ENCODE measurements at places on chromosomes 7 and 10.

GRCh38 chr7:143422033-143422432, 13.4 kb upstream of the EPHA1 start:
- DNase-seq: no peak

DNA sequence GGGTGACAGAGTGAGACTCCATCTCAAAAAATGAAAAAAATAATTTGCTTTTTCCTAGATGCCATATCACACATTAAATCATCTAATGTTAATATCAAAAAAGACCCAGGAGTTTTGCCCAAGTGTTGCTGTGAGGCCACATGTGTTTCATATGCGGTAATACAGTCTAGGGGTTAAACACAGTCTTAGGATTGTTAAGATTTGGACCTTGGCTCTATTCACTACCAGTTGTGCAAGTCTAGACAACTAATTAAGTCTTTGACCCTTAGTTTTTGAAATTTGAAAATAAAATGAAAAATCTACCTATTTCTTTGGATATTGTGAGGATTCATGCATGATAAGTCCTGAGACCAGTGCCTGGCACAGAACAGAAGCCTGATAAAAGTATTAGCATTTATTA, 14.9 kb upstream of the MALRD1 start:
- no peak for DNase-seq

DNA sequence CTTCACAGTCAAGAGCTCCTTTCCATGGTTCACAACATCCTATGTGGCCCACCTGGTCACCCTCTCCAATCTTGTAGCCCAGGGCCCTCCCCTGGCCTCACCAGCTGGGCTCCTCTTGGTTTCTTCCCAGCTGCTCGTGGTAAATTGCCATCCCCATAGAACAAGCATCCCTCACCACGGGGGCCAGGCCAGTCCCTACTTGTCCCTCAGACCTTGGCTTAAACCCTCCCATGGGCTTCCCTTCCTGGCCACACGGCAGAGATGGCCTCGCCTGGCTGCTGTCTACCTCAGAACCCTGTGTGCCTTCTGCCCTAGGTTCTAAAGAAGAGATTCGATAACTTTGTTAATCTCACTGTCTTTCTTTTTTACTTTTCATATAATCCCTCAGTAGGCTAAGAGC, 153.3 kb upstream of the TCERG1L start:
- DNase-seq: no peak

GRCh38 chr7:148828965-148829364, 55.1 kb downstream of the EZH2 start:
- DNase-seq: no peak

DNA sequence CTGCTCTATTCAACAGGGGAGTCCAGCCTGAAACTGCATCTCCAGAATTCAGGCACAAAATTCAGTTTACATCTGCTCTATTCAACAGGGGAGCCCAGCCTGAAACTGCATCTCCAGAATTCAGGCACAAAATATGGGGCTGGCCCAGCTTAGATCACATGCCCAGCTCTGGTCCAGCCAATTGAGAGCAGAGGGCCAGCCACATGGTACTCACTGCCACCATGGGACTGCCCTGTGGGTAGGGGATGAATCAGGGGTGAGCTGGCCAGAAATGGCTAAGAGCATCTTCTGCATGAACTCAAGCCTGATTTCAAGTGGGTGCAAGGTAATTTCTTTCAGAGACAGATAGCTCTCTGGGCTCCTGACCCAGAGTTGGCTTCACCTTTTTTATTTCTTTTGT, 156.6 kb upstream of the LYZL2 start:
- DNase-seq: peak; percentile 8

Data from activated CD4-positive, alpha-beta T cell treated with anti-CD3 and anti-CD28 coated beads, Interleukin-2, Interleukin-6, amounts not matched to agents 100 ng/mL and 50 ng/mL, durations not matched to agents 16 hours and 8 hours (primary cell).